Stimulated activated CD4-positive, alpha-beta T cell treated with anti-CD3 and anti-CD28 coated beads, TNF-alpha, amount 100 ng/mL, for 4 hours (primary cell): ENCODE measurements at places on chromosomes 7 and 10.

- no peak for DNase-seq
These were observed 15.1 kb downstream of the FAM53B start for GRCh38 chr10:124728830-124729661.

DNA sequence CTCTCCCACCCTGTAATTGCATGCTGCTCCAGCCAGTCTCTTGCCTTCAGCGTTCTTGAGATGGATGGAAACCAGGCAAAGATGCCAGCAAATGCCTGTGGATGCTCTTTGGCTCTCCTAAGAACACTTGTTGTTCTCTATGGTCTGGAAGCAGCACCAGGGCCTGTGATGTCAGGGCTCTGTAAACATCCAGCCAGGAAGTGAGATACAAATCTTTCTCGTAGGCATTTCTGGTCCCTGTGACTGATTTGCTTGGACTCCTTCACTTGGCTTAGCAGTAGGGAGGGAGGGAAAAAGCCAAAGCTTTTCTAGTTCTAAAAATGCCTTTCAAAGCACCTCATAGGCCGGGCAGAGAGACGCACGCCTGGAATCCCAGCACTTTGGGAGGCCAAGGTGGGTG is 201.3 kb downstream of the REEP3 start:
- DNase-seq: no peak

DNA sequence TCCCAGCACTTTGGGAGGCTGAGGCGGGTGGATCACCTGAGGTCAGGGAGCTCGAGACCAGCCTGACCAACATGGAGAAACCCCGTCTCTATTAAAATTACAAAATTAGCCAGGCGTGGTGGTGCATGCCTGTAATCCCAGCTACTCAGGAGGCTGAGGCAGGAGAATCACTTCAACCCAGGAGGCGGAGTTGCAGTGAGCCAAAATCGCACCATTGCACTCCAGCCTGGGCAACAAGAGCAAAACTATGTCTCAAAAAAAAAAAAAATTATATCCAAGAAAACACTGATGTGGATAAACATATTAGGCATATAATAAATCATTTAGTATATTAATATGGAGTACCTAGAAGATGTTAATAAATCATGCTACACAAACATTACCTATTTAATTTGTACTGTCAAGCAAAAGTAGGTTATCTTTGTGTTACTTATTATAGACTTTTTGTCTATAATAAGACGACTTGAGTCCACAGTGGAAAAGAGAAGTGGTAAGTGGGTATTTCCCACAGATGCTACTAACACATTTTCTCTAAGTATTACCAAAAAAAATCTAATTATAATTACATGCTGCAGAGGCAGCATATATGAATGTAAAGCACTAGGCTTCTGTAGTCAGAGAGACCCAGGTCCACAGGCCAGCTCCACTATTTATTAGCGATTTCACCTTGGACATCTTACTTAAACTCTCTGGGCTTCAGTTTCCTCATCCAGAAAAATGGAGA is 34.5 kb downstream of the DNMBP start:
- DNase-seq: no peak

DNA sequence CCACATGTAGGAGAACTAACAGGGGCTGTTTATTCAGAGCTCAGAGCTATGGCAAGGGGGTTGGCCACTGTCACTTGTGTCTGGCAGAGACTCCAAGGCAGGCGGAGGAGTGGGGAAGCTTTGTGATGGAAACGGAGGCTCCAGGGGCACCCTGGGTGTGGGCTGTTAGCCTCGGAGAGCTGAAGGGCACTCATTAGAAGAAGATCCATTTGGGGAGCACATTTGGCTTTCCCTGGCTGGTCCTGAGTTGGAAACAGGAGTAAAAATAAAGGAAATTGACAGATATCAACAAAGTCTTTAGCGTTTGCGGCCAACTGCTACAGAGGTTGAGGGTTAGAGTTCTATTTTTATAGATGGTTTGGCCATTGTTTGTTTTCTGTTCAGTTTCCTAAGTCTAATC is 288.3 kb upstream of the MKI67 start:
- DNase-seq: no peak

DNA sequence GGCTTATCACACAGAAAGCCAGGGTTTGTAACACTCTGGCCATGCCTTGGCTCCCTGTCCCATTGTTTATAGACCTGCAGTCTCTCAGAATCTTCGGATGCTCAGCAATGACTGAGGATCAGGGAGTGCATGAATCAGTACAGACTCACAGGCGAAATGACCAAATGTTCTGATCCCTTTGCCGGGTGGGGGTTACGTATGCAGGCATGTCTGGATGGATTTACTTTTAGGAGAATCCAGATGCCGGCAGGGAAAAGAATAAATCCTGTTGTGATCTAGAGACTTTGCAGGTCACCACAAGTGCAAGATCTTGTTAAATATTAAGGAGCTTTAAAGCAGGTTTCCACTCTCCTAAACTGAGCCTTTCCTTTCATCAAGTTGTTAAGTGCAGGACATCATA is 149.5 kb downstream of the SFMBT2 start:
- DNase-seq: no peak

DNA sequence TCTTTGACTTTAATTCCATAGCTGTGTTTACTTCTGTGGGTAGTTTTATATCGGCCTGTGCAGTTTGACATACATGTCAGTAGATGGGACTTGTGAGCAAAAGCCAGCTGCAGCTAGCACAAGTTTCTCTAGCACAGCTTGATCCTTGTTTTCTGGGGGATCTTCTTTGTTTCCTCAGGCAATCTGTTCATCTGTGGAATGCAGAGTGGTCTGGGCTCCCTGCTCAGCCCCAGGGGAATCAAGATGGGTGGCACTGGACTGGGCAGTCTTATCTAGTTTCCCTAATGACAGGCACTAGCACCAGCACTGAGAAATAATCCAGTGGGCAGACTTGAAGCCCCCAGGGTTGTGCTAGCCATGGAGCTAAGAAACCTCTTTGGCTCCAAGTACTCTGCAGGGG is 40.8 kb downstream of the CYP2C19 start:
- no peak for DNase-seq

DNA sequence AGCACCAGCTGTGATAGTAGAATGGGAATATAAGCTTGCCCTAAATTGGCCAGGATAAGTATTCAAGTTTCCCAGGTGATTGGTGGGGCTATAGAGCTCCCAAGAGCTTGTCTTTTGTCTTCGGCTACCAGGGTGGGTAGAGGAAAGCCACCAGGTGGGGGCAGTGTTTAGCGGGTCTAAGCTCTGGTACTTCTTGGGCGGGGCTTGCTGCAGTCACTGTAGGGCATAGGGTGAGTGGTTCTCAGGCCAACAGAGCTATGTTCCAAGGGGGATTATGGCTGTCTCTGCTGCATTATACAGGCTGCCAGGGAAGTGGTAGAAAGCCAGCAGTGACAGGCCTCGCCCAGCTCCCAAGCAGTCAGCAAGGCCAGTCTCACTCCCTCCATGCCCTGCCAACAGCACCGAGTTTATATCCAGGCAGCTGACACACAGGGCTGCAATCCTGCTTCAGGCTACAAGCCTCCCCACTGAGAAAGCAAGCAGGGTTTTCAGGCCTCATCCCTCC is 110.7 kb downstream of the ZNF467 start:
- DNase-seq: peak; percentile 31

GRCh38 chr10:659688-660141 is 29.8 kb downstream of the DIP2C start:
- DNase-seq: no peak

GRCh38 chr10:71635251-71635866 is 84.2 kb downstream of the C10orf105 start:
- DNase-seq: no peak

- DNase-seq: no peak
These were observed 817.1 kb downstream of the TYW1 start for GRCh38 chr7:67813621-67814292.
